ENCODE measurements at places on chromosomes 7 and 10.

DNA sequence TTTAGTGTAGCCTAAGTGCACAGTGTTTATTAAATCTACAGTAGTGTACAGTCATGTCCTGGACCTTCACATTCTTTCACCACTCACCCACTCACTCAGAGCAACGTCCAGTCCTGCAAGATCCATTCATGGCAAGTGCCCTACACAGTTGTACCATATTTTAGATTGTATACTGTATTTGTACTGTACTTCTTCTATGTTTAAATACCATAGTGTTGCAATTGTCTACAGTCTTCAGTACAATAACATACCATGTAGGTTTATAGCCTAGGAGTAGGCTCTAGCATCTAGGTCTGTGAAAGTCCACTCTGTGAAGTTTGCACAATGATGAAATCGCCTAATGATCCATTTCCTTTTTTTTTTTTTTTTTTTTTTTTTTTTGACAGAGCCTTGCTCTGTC lies 12.0 kb downstream of the EEPD1 start:
- no peak for DNase-seq

DNA sequence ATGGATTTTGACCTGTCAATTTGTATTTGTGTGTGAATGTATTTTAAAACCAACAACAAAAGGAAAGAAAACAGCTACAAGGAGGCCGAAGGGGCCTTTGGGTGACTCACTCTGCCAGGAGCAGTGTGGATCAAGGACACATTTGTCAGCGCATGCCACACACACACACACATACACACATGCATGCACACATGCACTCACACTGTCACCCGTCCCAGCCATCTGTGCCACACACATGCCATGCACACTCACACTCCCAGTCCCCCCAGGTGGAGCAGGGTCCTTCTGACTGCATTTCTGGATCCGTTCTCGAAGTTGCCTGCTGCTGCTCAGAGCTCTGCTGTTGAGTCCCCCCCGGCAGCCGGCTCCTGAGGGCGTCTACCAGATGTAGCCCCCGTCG lies 26.0 kb downstream of the SPOCK2 start:
- no peak for DNase-seq

- no peak for DNase-seq
Measured at GRCh38 chr7:139827042-139827441, 2.0 kb upstream of the TBXAS1 start.

GRCh38 chr7:127652333-127653248 lies 597 bp downstream of the SND1 start:
- DNase-seq = no peak

DNA sequence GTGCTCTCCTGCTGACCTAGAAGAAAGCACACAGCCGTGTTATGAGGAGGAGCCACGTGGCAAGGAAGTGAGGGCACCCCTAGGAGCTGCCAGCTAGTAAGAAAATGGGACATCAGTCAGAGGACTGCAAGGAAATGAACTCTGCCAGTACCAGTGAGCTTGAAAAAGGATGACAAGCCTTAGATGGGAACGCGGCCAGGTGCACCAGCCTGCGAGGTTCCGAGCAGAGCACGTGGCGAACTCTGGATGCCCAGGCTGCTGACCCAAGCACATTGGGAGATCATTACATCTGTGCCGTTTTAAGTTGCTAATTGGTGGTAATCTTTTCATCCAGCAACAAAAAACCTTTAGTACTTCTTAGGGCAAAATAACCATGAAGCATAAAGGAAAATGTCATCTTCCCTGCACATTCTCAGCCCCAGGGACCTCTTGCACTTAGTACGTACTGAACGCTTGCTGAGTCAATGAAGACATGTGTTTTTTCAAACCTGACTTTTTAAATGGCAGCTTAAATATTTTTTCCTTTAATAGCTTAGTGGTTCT lies 69.4 kb downstream of the AMZ1 start:
- no peak for DNase-seq

- DNase-seq = no peak
Measured at GRCh38 chr10:73253225-73253555, 746 bp upstream of the MRPS16 start.

GRCh38 chr10:90919683-90920574 lies 958 bp downstream of the ANKRD1 start:
- DNase-seq = no peak

DNA sequence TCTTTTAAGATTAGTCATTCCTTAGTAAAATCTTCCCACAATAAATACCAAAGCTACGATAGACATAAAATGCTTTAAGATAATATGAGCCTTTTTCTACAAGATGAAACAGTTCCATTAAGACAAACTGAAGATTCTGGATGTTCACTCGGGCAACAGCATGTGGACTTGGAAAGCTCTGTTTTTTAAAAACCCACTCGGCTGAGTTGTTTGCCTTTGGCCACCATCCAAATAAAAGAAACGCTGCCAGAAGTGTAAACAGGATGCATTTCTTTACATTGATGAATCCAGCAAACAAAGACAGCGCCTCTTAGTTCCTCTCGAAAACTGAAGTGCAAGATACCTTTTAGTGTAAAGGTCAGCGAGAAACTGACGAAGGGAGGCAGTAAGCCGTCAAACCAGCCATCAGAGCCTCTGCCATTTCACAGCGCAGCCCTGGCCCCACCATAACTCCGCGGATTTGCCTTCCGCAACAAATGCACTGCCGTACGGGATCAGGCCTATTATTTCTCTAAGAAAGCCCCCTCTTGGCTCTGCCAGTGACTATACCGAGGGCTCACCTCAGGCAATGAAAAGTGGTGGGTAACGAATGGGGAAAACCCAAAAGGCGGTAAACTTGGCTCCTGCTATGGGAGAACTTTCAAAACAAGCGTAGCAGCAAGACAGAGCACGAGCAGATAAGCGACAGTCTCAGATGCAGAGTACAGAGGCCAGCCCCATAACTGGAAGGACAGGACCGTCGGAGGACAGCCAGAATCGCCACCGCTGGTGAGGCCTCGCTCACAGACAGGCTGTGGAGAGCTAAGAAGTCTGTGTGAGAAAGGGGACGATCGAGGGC lies 41.4 kb downstream of the GNA12 start:
- DNase-seq = no peak

DNA sequence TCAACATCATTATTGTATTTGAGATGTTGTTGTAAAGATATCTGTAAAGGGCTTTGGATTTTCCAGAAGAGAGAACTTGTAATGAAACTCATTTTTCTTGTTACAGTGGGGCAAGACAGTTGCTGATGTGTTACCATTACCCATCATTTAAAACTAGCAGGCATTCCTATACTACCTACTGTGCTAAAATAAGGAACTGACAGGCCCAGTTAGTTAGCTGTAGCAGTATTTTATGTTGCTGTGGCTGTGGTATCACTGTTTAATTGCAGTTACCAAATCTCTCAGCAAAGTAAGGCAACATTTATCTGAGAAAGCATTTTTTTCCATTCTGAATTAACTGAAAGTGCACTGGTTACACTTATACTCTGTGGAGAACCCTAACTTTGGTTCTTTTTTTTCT lies 9.9 kb downstream of the ST7 start:
- no peak for DNase-seq

DNA sequence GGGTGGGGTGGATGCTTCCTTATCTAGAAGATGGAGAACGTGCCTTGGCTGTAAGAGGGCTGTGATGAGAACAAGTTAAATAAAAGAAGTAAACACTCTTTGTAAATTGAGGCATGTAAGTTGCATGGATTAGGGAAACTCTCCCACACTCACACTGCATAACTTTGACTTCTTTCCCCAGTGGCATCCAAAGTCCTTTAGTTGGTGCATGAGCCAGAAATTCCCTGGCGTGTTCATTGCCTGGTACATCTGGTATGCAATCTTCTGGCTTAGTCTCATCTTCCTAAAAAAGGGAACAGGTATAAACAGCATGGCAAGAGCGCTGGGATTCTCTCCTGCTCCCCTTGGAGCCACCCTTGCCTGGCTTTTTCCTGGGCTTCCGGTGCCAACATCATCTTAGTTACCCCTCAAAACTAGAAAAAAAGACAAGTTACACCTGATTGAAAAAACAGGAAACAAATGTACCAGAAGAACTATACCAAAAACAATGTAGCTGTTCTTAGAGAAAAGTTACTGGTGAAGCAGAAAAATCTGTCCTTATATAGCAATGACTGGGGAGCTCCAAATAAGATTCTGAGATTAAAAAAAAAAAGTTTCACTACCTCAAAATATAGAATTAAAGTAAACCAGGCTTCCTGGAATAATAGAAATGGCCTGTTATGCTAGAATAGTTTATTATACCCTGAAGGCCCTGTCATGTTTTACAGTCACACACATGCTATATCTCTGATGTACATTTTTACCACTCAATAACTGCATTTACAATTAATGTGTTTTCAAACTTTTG lies 9.9 kb downstream of the RP9 start:
- DNase-seq = no peak

DNA sequence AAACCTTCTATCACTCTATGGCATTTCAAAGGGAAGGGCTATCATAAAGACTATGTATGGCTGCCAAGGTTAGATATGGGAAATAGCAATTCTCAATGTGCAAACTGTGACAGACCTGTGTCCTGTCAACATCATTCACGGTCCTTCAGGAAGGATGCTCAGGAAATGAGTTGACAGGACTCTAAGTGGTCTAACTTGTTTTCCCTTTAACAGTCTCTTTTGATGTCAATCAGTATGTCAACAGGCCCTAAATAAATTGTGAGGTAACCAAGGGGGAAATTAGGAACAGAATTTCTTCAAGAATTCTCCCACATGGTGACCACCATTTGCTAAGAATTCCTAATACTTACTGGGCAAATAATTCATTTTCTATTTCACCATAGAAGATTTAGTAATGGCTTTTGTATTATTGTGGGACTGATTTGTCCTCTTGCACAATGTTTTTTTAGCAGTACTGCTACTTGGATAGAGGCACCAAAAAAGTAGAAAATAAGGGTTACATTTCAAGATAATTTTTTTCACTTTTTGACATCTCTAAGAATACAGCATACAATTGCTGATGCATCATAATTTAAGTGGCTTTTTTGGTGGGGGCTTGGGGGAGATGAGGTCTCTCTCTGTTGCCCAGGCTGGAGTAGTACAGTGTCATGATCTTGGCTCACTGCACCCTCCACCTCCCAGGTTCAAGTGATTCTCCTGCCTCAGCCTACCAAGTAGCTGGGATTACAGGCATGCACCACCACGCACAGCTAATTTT lies 275.8 kb downstream of the CACNA2D1 start:
- DNase-seq = no peak

DNA sequence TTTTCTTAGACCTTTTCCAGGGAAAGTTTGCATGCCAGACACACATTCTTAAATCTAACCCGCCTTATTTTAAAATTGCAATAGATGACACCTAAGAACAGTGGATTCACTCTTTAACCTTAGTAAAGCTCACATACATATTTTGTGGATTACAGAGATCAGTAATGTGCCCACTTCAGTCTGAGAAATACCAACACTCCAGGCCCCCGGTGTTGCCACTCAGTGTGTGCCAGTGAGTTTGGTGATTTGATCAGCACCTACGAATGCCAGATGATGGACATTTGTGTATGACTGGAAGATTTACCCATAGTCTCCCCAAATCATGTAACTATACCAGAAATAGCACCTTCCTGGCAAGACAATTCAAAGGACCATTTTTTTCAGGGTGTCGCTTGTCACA lies 2.6 kb downstream of the LRRN3 start:
- no peak for DNase-seq

DNA sequence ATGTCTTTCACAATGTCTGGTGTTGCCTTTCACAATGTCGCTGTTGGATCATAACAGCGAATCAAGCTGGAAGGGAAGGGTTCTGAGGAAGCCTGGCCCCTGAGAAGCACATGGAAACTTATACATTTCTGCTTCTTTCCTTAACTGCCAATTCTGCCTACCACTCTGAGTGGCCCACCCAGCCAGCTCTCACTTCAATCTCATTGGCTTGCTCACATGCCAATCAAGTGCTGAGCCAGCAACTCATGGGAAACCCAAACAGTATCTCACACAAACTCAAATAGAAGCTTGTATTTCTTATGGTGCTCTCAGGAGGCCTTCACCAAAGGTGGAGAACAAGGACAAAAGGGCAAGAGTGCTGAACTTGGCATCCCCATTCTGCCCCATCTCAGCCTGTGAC lies 117.4 kb upstream of the GPR26 start:
- no peak for DNase-seq

DNA sequence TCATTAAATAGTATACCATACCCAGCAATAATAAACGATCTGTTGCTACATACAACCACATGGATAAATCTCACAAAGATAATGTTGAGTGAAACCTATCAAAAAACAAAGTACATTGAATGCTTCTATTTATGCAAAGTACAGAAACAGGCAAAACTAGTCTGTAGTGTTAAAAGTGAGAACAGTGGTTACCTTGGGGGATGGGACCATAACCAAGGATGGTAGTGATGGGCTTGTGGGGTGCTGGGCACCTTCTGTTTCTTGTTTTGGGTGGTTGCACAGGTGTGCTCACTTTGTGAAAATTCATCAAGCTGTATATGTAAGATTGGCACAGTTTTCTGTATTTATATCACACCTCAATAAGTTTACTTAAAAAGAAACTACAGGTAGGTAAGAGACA lies 105.7 kb downstream of the ATE1 start:
- DNase-seq = no peak

- DNase-seq = no peak
Measured at GRCh38 chr7:41641665-41642014, 61.2 kb downstream of the INHBA start.

DNA sequence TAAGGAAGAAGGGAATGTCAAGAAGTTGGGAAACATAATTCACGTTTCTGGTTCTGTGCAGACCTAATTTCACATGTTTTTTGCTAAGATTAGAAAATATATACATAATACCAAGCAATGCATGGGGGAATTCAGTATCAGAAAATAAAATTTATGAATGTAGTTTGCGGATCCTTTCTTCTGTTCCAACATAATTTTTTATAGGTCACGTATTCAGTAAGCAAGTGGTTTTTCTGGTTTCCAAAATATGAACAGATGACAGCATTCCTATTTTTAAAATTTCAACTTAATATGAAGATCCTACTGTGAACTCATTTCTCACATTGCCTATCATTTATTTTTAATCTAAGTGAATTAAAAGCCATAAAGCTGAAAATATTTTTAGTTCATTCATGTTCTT lies 560.0 kb upstream of the NRG3 start:
- no peak for DNase-seq

- no peak for DNase-seq
Measured at GRCh38 chr7:137454246-137454724, 110.8 kb upstream of the PTN start.

DNA sequence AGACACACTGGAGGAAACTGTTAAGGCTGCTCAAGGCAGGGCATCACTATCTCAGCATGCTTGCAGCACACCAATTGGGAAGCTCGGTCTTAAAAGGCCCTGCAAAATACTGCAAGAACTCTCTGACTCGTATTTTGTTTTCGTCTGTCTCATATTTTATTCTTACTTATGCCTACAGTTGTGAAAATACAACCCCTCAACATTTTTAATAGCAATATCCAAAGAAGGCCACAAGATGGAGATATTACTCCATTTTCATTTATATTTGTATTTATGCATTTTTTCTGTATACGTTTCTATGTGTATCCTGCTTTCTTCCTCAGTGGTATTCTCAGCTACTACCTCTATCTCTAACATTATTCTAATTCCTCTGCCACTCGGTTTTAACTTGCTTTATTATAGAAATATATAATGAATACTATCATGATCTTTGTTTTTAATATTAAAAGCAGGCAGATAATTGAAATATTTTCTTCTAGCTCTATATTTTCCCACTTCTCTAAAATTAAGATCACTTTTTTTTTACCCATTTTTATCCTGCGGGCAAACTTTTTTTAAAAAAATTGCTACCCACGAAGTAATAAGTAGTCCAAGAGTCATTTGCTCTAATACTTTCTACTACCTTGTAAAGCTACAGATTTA lies 10.0 kb downstream of the DNAJC1 start:
- no peak for DNase-seq
